NCI-H1930 (cell line): ENCODE measurements at places on chromosomes 2 and 18.
A peak's percentile ranks its signal among the peaks of the same experiment; 100 is the strongest.

- DNase-seq = no peak
Measured at GRCh38 chr2:113685471-113685870, 58.4 kb downstream of the RABL2A start.

GRCh38 chr2:190835303-190835930 is 45.2 kb upstream of the GLS start:
- DNase-seq = no peak

GRCh38 chr2:26526105-26526504 is 48.2 kb upstream of the OTOF start:
- no peak for DNase-seq

DNA sequence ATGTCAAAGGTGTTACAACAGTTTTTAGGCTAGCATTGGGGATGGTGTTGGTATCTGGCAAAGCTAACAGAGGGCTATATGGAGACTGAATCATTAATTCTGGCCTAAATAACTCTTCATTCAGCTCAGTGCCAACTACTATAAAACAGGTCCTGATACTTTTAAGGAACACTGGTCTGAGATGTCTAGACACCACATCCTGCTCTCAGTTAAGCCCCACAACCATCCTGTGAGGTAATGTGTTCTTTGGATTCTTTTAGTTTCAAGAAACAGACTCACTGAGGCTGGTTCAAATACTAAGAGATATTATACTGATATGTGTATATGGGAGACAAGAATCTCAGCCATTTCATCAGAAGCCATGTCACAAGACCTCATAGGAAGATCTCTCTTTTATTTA is 14.2 kb upstream of the HK2 start:
- DNase-seq = no peak

- DNase-seq = no peak
Measured at GRCh38 chr2:9378433-9379390, 44.6 kb downstream of the ITGB1BP1 start.

DNA sequence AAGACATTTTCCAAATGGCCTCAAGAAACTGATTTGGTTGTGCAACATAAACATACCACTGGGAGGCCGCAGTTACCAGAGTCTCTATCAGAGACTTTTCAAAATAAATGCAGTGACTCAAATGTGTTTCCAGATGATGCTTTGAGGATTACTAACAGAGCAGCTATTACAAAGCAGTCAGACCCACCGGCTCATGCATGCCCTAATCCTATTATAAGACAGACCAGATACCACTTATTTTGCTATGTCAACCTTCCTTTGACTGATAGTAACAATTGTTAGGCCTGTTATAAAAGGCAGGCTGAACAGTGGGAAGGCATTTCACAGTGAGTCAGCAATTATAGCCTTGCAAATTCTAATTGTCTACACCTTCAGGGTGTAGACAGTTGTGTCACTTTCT is 217.7 kb downstream of the LRRTM1 start:
- no peak for DNase-seq

- DNase-seq = no peak
Measured at GRCh38 chr2:187580462-187581124, 26.4 kb upstream of the TFPI start.

DNA sequence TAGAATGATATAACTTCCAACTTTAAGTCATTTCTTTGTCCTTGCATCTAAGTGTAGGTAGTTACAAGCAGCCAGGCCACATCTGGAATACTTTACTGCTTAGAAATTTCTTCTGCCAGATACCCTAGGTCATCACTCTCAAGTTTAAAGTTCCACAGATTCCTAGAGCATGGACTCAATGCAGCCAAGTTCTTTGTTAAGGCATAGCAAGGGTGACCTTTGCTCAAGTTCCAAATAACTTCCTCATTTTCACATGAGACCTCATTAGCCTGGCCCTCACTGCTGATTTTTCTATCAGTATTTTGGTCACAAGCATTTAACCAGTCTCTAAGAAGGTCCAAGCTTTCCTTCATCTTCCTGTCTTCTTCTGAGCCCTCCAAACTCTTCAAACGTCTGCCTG is 7.8 kb upstream of the UGT1A9 start:
- no peak for DNase-seq

DNA sequence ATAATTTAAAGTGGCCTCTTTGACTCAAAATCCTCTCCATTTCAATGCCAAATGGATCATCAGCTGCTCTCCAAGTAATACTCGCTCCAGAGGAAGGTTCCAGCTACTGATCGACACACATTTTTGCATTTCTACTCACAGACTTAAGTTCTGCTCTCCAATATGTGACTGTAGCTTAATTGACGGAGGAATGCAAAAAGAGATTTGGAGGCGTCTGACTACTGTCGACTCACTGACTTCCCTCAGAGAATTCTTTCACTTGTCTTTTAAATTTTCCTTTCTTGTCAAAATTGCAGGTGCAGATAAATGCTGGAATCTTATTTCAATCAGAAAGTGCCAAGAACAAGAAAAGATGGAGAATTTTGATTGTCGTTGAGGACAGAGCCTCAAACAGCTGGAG is 84.1 kb upstream of the PAPOLG start:
- DNase-seq = no peak

- DNase-seq = no peak
Measured at GRCh38 chr18:53451902-53452301, 772.6 kb downstream of the MBD2 start.

DNA sequence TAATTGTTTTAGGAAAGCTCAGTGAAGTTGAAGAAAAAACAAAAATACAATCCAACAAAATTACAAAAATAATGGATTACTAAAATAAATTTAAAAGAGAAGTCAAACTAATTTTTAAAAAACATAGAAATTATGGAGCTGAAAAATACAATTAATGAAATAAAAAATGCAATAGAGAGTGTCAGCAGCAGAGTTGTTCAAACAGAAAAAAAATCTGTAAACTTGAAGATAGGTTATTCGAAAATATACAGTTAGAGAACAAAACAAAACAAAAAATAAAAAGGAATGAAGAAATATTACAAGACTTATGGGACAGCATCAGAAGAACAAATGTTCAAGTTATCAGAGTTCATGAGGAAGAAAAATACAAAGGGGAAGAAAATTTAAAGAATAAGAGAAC is 114.7 kb downstream of the GULP1 start:
- DNase-seq = no peak

DNA sequence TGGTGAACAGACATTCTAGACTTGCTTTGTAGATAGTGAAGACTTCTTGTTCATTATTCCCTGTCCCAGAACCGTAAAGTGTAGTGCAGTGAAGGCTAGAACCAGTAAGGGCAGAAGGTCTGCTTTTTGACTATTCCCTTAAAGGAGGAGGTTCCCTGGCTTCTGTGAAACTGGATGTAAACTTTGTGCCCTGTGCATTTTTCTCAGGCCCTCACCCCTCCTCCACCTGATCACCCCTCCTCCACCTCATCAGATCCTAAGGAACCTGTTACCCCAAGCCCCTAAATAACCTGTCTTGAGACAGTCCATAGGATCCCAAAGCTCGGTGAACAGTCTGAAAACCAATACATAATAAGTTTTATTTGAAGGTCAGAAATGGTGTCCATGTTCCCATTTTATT is 33.7 kb downstream of the SFT2D3 start:
- no peak for DNase-seq

DNA sequence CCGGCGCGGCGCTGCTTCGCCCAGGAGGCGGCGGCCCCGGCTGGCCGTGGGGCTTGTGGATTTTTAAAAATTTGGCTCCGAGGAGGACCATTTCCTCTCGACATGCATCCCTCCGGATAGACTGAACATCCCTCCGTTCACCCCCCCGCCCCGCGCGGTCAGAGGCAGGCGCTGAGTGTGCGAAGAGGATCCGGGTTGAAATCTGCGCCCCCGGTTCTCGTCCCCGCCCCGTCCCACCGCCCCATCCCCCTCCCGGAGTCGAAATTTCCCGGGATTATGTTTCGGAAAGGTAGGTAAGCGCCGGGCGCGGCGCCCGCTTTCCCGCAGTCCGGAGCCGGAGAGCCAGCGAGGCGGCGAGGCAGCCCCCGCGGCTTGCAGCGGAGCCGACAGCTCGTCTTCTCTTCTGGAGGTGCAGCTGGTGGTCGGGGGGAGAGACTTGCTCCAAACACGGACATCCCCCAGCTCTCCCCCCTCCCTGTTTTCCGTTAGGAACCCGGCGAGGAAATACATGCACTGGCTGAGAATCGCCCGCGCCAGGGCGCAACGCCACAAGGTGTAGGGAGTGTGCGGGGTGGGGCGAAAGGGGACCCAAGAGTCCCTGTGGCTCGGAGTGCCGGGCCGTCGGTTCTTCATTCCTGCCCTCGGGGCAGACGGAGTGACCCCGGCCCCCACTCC is at the start of gene PRKCE:
Gene PRKCE (plus strand): TSS at position 261 of the 675 bp plus-strand sequence.
- DNase-seq = no peak

DNA sequence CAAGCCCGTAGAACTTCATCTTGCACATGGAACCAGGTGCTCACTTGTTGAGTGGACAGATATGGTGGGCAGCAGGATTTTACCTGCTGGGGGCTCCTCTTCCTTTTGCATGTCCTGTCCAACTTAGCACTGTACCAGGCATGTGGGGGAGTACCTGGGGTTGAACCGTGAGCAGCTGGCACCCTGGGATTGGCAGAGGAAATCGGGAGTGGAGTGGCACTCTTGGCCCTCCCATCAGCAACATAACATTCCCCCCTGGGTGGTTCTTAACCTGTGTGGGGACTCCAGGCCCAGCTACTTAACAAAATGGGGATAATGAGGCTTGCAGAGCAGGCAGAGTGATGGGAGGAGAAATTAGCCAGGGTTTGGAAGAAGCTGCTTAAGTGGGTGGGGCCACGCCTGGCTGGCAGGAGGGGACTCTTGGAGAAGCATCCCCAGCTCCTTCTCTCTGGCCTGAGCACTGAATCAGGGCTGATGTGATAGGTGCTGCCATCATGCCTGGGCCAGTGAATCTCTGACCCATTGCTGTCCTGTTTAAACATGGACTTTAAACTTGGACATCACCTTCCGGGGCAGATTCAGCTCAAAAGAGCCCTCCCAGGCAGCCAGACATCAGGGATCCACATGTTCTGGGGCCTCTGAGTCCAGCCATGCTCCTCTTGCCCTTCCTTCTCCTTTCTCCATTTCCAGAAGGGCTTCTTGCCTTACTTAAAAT is 15.5 kb downstream of the FOSL2 start:
- DNase-seq = no peak

DNA sequence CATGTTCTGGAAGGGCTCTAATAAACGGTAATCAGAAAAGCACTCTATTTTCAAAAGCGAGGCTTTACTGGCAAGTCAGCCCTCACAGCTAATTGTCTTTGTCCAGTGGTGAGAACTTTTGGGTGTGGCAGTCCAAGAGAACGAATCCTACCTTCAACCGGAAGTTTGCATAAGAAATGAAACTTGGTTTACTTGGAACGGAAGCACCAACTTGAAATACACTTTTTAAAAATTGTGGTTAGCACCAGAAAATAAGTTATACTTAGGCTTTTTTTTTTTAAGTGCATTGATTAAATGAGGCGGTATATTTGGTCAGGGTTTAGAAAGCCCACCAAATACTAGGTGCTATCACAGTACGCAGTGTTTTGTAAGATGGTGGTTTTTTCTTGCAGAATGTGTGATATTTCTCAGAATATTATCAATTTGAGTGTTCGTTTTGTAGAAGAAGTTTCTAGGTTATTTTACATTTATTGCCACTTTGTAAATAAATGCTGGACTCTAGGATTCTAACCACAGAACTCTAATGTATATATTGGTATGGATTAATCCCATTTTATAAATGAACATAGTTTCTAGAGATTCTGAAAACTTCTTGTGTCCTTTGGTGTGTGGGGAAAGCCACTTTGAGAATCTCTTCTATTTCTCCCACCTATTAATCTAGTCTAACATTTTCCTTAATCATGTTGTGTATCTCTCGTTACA is 1.2 kb downstream of the MYL12A start:
- DNase-seq = no peak

GRCh38 chr2:158114516-158114915 is 12.8 kb downstream of the UPP2 start:
- no peak for DNase-seq

DNA sequence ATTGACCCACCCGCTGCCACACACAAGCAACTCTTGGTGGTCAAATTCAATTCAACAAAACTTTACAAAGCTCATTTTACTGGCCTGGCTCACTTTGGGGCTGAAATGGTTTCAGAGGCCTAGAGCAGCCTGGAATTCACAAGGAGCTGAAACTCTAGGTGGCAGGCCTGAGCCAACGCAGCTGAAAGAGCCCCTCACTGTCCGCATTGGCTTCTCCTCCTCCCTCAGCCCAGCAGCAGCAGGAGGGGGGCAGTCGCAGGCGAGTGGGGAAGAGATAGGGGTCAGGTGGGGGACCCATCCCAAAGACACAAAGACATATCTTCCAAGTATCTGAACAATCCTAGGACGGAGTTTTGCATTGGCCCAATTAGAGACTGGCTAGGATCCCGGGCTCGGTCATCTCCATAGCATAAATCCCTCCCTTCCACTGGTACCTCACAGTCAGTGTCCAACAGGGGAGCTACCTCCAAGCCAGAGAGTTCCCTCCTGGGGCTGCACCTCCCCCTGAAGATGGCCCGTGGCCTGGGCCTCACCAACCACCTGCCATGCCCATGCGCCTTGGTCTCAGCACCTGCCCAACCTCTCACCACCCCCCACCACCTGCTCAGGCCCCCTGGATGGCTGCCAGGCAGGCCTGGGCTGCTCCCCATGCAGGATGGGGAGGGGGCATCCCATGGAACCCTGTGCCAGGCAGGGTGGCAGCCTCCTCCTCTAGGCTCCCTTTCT is 113.4 kb downstream of the ZBTB7C start:
- DNase-seq = peak; percentile 21

DNA sequence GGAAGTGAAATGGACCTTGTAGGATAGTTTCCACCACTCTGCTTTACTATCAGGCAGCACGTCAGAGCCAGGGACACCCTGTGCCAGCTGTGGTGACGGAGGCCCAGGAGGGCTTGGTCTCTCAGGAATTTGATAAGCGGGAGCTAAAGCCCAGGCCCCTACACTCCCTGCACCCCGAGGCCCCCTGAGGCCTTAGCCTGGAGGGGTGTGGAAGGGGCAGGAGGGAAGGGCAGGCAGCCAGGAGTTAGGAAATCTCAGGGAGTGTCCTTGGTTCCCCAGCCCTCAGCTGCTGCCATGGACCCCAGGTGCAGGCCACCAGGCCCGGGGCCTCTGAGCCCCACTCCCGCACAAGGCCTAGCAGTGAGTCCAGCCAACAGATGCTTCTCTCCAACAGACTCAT is 38.2 kb downstream of the PDIA6 start:
- DNase-seq = no peak

GRCh38 chr2:133389569-133389968 is 178.7 kb downstream of the NCKAP5 start:
- no peak for DNase-seq
